Fibroblast of pulmonary artery (primary cell): ENCODE measurements at places on chromosomes 6 and 20.

GRCh38 chr6:32060966-32061655, 22.9 kb downstream of the CYP21A2 start:
- no peak for DNase-seq

GRCh38 chr6:168666699-168667427, 225.9 kb downstream of the SMOC2 start:
- DNase-seq: no peak

- DNase-seq: peak; percentile 28
These were observed 109.5 kb upstream of the RAB32 start for GRCh38 chr6:146433881-146434731.

GRCh38 chr6:90368001-90368400, 71.4 kb upstream of the BACH2 start:
- no peak for DNase-seq

GRCh38 chr6:93319304-93319703, 100.1 kb downstream of the EPHA7 start:
- DNase-seq: no peak

DNA sequence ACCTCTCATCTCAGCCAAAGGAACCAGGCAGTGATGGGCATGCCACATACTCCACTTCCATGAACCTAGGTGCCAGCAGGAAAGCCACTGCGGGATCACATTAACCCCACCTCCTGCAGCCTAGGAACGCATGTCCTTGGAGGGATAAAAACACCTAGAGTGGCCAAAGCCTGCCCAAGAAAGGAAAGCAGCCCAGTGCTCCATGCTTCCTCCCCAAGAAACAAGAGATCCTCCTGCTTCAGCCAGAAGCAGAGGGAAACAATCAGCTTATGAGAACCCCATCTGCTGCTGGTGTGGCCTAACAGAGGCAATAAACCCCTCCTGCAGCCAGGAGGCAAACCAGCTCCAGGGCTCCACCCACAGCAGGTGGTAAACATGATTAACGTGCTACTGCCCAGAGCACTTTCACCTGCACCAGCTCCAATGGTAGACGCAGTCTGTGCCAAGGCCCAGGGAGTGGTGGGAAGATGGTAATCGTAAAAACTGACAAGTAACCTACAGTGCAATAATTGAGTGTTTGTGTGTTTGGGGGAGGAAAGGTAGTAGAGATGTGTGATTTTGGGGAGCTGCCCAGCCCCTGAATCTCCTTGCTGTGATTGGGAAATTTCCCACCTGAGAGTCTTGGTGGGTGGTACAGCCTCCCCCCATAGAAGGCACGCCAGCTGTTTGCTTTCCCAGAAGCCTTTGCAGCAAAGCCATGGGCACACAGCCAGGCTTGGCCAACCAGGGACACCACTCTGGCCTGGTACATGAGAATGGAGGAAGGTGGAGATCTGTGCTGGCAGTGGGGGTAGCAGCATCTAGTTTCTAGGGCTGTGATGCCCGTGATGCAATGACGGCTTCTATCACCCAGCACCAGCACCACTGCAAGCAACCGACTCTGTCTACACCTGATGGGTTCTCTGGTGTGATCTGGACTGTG, 50.6 kb upstream of the TBC1D7 start:
- DNase-seq: no peak

DNA sequence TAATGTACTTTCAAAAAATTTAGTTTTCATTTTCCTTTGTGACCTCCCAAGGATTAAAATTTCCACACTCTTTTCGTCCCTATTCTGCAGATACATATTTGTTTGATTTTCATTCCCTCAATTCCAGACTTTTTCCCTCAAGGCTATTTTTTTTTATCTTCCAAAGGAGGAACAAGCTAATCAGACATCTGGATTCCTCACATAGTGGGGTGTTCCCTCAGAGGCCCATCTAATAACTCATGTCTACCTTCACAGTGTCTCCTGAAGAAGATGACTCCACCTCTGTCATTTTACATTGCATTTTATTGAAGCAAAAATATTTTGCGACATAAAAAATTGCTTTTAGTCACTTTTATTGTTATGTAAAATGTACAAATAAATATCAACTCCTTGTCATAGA, 122.2 kb downstream of the RFPL4B start:
- no peak for DNase-seq

DNA sequence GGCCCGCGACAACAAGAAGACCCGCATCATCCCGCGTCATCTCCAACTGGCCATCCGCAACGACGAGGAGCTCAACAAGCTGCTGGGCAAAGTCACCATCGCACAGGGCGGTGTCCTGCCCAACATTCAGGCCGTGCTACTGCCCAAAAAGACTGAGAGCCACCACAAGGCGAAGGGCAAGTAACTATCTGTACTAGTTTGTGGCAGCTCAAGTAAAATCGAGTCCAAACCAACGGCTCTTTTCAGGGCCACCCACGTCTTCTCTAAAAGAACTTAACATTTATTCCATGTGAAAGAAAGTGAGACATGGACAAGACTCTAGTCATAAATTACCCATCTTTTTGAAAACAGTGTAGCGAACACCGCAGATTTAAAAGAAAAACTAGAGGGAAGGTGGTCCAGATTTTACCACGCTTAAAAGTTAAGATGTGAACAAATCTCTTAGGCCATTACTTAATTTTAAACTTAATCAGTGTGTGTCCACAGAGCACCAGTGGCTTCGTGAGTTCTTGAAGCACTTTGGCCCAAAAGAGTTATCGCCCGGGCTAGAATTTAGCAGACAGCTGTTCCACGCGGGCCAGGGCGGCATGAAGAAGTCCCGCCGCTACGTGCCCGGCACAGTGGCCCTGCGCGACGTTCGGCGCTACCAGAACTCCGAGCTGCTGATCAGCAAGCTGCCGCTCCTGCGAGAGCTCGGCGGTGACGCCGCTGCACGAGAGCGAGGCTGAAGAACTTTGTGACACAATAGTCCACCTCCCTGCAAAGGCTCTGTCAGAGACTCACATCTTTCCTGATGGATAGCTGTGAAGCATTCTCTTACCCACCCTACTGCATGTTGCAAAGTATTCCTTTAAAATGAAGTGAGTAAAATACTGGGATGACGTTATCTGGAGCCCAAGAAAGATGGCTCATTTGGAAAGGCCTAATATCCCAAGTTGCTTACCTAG, 113.9 kb upstream of the PRSS16 start:
- DNase-seq: peak; percentile 75

DNA sequence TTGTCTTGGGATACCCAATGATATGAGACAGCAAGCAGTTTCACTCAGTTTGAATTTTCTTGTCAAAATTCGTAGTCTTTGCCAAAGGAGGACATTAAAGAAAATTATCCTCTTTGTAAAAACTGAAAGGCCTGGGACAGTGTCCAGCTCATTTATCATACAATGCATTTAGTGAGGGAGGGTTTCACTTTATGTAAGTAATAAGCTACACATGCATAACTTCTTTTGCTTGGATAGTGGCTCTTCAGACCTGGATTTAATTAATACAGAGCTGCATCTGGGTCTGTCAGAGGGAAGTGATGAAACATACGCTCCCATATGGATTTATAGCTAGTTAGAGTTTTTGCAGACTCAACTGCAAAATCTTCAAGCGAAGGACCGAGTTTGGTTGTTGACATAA, 175.6 kb downstream of the PHACTR1 start:
- no peak for DNase-seq

- peak; percentile 48 for DNase-seq
These were observed 65.9 kb upstream of the SLC22A23 start for GRCh38 chr6:3522561-3523260.

- no peak for DNase-seq
These were observed 42.8 kb downstream of the SOBP start for GRCh38 chr6:107532706-107533105.

GRCh38 chr6:161166176-161166575, 107.7 kb downstream of the AGPAT4 start:
- no peak for DNase-seq

- no peak for DNase-seq
These were observed 62.0 kb downstream of the EFCAB8 start for GRCh38 chr20:32920530-32921298.

DNA sequence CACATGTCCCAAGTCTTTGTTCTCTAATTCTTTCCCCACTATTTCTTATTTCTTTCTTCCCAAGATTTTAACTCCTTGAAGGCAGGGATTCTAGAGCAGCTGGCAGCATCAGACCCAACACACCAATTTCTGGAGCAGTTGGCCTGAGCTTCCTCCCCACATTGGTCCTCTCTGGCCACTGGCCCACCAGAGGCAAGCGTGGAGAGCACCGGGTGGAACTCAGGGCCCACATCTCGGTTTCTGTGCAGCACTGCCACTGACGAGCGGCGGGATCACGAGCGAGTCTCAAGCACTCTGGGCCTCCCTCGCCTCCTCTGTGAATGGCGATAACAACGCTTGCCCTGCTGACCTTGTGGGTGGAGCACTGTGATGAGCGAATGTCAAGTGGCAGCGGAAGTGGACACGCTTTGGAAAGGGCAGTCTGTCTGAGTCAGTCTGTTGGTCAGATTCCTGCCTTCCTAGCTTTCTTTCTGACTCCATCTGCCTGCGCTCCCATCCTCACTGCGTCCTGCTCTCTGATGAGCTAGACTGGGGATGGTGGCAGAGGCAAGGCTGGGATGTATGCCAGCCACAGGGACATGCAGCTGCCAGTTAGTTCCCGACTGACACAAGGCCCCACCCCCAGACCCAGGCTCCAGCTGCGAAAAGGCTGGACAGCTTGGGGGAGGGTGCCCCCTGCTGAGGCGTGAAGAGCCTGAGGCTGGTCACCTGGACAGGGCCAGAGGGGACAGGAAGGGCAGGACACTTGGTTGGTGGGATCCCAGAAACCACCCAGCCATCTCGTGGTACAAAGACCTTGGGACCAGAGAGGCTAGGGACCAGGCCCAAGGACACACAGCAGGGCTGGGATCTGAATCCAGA, 4.5 kb upstream of the SPDEF start:
- DNase-seq: peak; percentile 35

GRCh38 chr6:12963567-12963966, 247.0 kb downstream of the PHACTR1 start:
- no peak for DNase-seq

GRCh38 chr20:14815340-14815739, 477.9 kb upstream of the FLRT3 start:
- no peak for DNase-seq

DNA sequence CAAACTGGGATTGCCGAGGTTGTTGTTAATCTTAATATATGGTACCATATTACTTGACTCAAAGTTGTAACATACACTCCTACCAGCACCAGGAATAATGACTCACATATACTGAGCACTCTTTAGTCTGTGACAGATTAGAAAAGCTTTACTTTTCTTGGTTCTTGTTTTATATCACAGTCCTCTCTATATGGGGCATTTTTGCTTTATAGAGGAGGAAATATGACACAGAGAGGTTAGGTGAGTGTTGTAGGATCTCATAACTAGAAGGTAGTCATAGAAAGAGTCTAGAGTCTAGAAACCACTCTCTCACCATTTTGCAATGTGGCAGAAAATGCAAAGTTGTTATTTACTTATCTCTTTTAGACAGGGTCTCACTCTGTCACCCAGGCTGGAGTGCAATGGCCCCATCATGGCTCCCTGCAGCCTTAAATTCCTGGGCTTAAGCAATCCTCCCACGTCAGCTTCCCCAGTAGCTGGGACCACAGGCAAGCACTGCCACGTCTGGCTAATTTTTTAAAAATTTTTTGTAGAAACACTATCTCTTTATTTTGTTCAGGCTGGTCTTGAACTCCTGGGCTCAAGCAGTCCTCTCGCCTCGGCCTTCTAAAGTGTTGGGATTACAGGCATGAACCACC, 13.4 kb downstream of the TRIM38 start:
- no peak for DNase-seq

GRCh38 chr20:20259533-20259932, 108.4 kb upstream of the INSM1 start:
- no peak for DNase-seq

DNA sequence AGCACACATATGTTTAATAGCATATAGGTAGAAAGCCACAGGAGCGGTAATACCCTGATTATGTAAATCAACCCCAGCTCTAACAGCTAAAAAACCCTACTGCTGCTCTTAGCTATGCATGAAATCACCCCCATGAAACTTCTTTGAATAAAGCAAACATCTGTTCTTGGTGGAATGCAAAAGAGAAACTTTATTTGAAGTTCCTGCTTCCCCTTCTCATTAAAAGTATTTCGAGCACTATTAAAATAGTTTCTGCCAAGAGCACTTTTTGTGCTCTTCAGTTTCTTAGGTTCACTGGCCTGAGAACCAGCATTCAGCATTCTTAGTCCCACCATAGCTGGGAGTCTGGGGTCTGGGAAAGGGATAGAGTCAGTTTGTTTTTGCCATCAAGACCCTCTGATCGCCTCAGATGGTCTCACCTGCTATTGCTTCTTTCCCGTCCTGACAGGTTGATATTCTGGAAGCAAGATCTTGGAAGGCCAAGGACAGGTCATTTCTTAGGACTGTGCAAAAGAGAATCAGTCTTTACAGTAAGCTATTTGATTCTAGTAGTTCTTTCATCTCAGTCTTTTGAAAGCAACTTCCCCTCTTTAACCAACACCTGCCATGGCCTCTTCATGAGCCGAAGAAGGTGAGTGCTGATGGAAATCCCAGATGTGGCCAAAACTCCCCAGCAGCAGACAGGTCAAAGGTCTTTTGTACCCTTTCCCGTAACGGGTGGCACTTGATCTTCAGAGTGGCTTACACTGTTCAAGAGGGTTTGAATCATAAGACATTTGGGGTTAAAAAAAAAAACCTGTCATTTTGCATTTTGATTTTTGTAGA, 76.5 kb upstream of the TMEM170B start:
- no peak for DNase-seq

GRCh38 chr6:6331946-6332601, 11.6 kb upstream of the F13A1 start:
- DNase-seq: no peak

GRCh38 chr6:10414756-10415616, at the start of gene TFAP2A:
TFAP2A (minus strand) TSS chr6:10415074; CDS start chr6:10414991, 83 bp downstream.
- peak; percentile 59 for DNase-seq

- no peak for DNase-seq
These were observed 6.5 kb downstream of the EFHC1 start for GRCh38 chr6:52426667-52427066.

- DNase-seq: no peak
These were observed 63.4 kb downstream of the TRAM2 start for GRCh38 chr6:52513464-52513863.

- no peak for DNase-seq
These were observed 37.2 kb upstream of the TAF8 start for GRCh38 chr6:42013134-42013516.

DNA sequence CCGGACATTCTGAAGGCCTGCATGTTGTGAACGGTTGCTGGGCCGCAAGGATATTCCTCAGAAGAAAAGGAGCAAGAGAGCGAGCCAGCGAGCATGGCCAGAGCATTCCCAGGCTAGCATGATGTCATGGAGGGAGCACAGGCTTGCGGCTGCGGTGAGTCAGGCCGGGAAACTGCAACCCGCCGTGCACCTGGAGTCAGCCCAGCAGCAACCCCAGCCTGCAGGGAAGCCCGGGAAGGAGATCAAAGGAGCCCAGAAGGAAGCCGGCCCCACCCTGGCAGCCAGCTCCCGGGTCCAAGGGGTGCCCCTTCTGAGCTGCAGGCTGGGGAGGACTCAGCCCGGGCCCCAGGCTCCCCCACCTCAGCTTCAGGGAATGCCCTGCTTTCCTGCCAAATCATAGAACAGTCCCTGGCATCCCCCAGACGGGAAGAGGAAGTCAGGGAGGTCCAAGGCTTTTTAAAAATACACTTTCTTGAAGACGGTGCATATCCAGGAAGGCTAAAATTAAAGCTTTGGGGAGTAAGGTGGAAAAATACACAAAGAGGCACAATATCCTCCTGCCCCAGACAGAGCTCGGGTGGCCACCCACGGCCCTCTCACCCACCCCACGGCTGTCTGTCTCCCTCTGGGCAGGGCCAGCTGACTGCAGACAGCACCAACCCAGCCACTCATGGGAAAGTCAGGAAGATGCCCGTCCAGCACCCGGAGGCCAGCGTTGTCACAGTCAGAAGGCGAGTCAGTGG, 53.7 kb downstream of the BMP7 start:
- peak; percentile 69 for DNase-seq
